ENCODE measurements at places on chromosomes 4 and X.

- DNase-seq = no peak
Observed at GRCh38 chr4:88419874-88420273, 37.0 kb upstream of the HERC5 start.

DNA sequence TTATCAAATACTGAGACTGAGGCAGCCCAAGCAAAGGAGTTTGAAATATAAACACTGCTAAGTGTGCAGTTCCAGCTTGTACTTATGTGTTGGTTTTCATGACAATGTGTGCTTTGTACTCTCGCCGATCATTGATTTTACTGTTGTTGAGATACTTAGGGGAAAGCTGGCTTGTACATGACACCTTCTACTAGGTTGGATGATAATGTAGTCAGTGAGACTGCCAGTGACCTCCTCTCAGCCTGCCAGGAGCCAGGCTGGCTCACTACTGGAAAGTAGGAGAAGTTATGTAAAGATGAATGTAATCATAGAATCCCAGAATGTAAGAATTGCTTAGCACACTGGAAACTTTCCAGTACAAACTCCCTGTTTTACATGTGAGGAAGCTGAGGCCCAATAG, 132.0 kb downstream of the AFF2 start:
- no peak for DNase-seq

- no peak for DNase-seq
Observed at GRCh38 chrX:133587818-133588217, 172.5 kb upstream of the GPC4 start.

DNA sequence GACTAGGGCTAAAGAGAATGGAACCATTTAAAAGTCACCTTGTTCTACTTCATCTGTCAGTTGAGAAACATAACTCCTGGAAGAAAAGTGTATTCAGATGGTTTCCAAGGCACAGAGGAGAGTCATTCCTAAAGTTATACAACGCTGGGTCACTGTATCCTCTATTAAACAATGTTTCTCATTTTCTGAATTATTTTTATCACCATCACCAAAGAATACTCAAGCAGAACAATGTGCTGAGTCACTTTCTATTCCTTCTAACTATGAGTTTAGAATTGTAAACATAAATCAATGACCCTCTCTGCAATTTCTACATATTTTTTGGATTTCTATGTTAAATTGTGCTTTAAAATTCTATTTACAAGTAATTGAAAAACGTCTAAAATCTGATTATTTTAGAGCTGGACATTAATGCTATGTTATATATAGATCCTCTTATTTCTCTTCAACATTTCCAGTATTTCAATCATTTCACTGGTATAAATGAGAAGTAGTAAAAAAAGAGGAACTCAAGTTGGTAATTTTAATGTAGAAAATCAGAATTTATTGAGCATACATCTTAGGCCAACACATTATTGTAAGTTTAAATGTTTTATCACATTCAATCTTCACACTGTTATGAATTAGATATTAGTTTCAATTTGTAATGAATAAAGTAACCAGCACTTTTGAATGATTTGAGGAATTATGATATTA, 7.5 kb downstream of the DTHD1 start:
- no peak for DNase-seq

DNA sequence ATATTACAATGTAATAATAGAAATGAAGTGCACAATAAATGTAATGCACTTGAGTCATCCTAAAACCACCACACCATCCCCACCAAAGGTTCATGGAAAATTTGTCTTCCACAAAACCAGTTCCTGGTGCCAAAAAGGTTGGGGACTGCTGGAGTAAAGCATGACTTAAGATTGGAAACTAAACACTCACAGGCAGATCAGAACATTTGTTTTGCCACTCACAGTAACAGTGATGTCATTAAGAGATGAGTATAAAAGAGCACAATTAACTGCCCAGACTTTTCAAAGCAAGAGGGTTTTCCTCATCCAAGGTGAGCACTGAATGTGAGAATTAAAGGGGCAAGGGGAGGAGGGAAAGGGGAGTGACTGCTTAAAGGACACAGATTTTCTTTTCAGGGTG, 35.6 kb downstream of the MAP7D3 start:
- no peak for DNase-seq

- no peak for DNase-seq
Observed at GRCh38 chrX:69096963-69097362, 68.3 kb downstream of the PJA1 start.

- no peak for DNase-seq
Observed at GRCh38 chr4:153634738-153635353, 49.2 kb upstream of the TLR2 start.

DNA sequence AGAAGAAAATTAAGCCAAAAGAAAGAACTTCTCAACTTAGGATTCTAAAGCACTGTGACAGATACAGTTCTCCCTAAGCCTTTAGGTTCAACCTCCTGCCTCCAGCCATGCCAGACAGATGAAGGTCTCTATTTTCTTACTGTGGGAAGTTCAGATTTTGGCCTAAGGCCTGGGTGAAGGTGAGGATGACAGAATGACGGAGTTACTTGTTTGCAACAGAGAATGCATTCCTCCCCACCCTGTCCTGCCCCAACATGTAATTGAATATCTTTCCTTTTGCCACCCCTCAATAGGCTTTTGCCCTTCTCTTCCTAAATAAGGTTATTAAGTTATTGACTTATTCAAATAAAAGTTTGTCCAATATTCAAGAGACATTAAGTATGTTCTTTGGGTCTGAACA, 25.6 kb downstream of the SLC16A2 start:
- DNase-seq = no peak
